Bladder microvascular endothelial cell (primary cell): ENCODE measurements at places on chromosomes 6 and 20. TPM values are rescaled to one million over a fixed set of nuclear protein-coding genes. Genes with fewer than 3 reads are reported as not detected.

RRAGD gene
- 0.49 and 0.69 TPM in 2 replicates for total RNA-seq

CYP21A2 gene
- not detected in 2 replicates for total RNA-seq

CLVS2 gene
- not detected in 2 replicates for total RNA-seq

LAMP5 gene
- 1.4 and 3.2 TPM in 2 replicates for total RNA-seq

RIMS4 gene
- total RNA-seq = not detected in 2 replicates

XKR7 gene
- total RNA-seq = not detected in 2 replicates

JPH2 gene
- 0.16 and 0.63 TPM in 2 replicates for total RNA-seq

RTF2 gene
- total RNA-seq = 70.7 and 94.8 TPM in 2 replicates

GSTA2 gene
- not detected in 2 replicates for total RNA-seq

TP53TG5 gene
- not detected in 2 replicates for total RNA-seq
